ENCODE measurements at places on chromosomes 1 and 21.

DNA sequence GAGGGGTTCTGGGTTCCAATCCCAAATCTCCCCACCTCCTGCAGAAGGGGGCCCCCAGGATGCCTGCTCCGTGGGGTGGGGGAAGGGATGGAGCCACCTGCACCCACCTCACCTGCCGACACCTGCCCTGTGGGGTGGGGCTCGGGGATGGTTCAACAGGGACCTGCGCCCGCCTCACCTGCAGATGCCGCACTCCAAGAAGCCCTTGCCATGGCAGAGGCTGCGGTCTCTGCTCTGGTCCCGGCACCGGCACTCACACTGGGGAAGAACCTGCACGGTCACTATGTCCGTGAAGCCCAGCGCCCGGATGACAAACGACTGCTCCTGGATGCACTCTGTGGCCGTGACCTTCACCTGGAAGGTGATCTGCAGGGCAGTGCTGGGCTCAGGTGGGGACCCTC lies 18.1 kb upstream of the PTTG1IP start:
- no peak for DNase-seq

GRCh38 chr1:174800876-174801275 lies 198.9 kb upstream of the CACYBP start:
- DNase-seq: no peak

DNA sequence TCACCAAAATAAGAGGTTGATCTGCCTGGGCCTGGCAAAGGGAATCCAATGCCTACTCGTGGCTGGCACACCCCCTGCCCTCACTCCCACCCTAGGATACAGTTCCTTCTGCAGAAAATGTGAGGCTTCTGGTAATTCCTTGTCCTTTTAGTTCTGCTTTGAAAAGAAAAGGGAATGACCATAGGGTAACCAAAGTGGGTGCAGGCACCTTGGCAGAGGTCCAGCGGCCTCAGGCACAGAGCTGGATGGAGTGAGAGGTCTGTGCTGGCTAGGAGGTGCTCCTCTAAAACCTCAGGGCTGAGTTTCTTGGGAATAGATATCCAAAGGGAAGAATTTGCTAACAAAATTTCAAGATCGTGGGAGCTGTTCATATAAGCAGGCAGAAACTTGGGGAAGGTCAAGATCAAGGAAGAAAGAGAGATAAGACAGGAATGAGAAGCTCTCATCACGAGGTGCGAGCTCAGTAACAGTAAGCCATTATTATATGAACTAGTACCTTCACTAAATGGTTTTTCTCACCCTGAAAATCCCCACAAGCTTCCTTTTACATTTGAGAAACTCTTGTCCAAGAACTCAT lies 293.1 kb upstream of the LYPLAL1 start:
- no peak for DNase-seq

- no peak for DNase-seq
Measured at GRCh38 chr1:11898831-11899467, 27.3 kb downstream of the KIAA2013 start.

GRCh38 chr1:37238364-37239224 lies 204.3 kb upstream of the GRIK3 start:
- DNase-seq: peak; percentile 3

GRCh38 chr21:41411449-41412089 lies 14.5 kb upstream of the MX1 start:
- no peak for DNase-seq

DNA sequence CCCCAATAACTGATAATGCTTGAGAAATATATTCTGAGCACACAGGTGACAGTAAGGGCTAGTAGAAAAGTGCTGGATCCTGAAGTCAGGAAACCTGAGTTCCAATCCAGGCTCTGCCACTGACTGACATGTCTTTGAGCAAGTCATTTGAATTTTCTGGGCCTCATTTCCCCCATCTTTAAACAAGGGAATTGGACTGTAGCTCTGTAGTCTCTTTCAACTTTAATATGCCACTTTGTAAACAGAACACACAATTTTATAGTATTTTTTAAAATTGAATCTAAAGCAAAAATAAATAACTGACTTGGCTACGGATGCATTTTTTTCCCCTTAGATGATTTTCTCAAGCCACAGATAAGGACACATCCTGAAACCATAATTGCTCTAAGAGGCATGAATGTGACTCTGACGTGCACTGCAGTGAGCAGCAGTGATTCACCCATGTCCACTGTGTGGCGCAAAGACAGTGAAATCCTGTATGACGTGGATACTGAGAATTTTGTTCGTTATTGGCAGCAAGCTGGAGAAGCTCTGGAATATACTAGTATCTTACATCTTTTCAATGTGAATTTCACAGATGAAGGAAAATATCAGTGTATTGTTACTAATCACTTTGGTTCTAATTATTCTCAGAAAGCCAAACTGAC lies 37.0 kb downstream of the LRIG2 start:
- DNase-seq: peak; percentile 89

DNA sequence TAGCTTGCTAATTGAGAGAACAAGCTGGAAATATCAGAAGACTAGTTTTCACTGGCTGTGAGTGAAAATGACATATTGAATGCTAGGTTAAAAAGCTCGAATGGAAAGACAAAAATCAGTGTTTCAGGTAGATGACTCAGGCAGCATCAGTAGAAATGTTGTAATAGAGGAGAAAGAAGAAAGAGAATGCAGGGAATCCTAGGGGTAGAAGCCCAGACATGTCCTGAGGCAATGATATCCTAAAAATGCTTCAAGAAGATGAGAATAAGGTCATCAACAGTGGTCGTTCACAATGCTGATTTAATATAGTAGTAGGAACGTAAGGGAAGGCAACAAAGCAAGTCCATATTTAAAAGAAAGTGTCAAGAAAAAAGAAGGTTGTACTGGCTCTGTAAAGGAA lies 96.7 kb upstream of the HP1BP3 start:
- peak; percentile 43 for DNase-seq

DNA sequence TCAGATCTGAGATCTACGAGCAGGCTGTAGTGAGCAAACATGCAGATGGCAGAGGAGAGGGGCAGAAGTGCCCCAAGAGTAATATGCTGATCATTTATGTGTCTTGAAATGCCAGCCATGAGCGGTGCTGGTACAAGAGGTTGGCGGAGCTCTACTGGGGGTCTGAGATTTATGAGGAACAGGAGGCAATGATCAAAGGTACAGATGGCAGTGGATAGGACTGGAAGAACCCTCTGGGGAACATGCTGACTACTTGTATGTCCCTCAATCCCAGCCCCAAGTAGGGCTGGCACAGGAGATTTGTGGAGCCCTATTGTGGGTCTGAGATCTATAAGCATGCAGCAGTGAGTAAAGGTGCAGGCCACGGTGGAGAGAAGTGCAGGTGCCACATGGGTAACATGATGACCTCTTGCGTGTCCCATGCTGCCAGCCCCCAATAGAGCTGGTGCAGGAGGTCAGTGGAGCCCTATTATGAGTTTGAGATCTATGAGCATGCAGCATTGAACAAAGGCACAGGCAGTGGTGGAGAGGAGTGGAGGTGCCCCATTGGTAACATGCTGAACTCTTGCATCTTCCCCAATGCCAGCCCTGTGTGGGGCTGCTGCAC lies 97.2 kb upstream of the ZNF678 start:
- DNase-seq: no peak

DNA sequence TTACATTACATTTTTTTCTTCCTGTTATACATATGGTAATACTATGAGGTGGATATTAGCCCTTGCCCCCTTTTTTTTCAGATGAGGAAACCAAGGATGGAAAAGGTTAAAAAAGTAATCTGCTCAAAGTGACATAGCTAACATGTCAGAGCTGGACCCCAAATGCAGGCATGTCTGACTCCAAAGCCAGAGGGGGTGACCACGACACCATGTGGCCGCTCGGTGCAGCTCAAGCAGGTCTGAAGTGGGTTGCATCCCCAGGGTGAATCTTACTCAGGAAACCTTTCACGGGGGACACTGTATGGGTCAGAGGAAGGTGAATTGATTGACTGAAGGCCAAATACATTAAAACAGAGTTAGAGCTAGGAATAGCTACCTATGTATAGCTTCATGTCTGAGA lies 34.8 kb downstream of the CD34 start:
- DNase-seq: no peak

- no peak for DNase-seq
Measured at GRCh38 chr1:61053712-61054600, 28.4 kb upstream of the NFIA start.
